ENCODE measurements at places on chromosomes 7 and 10. TPM values are rescaled to one million over a fixed set of nuclear protein-coding genes. Genes with fewer than 3 reads are reported as not detected.

- no peak overlapping the region for H3K4me3 ChIP-seq
- no peaks in the 10 kb centered on the region for H3K36me3 ChIP-seq
- H3K27me3 ChIP-seq, result no peaks in the 10 kb centered on the region
These were observed 784.5 kb upstream of the IGFBP3 start for GRCh38 chr7:46705386-46706255.

DNA sequence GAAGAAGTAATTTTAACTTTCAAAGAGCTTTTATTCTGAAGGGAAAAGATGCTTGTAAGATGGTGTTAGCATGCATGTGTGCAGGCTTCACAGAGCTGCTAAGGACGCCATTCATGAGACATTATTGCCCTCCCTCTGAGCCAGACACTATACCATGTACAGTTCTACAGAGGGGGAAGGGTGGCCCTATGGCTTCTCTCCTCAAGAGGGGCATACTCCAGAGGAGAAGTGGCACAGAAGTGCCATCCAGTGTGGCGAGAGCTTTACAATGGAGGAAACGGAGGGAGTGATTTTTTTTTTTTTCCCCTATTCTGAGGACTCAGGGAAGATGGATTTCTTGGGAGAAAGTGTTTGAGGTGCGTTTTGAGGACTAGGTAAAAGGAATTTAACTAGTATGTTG is 119.5 kb downstream of the BICC1 start:
- DNase-seq, result no peak
- no peaks in the 10 kb centered on the region for H3K36me3 ChIP-seq
- no peaks in the 10 kb centered on the region for H3K27me3 ChIP-seq
- no peak overlapping the region for H3K4me3 ChIP-seq
- no peaks in the 10 kb centered on the region for H3K4me1 ChIP-seq
- H3K27ac ChIP-seq, result no peak overlapping the region

GRCh38 chr7:81457852-81458522 is 311.9 kb downstream of the HGF start:
- DNase-seq, result no peak
- no peaks in the 10 kb centered on the region for H3K36me3 ChIP-seq
- H3K4me1 ChIP-seq, result no peaks in the 10 kb centered on the region
- no peak overlapping the region for H3K4me3 ChIP-seq

GRCh38 chr7:30564243-30564892 is 30.3 kb upstream of the GARS1 start:
- H3K4me1 ChIP-seq, result no peaks in the 10 kb centered on the region
- H3K27me3 ChIP-seq, result no peaks in the 10 kb centered on the region
- H3K36me3 ChIP-seq, result peaks cover 58% of the 10 kb centered on the region
- peak; percentile 67 for DNase-seq

GRCh38 chr10:33381451-33382215 is 47.2 kb upstream of the NRP1 start:
- H3K4me1 ChIP-seq, result no peaks in the 10 kb centered on the region
- H3K4me3 ChIP-seq, result no peak overlapping the region
- DNase-seq, result no peak
- H3K36me3 ChIP-seq, result no peaks in the 10 kb centered on the region

GRCh38 chr10:35639728-35640401 is 2.2 kb downstream of the FZD8 start:
- peaks cover 15% of the 10 kb centered on the region for H3K27me3 ChIP-seq
- H3K4me3 ChIP-seq, result peak overlapping the region; percentile 45
- H3K4me1 ChIP-seq, result peaks cover 31% of the 10 kb centered on the region

GRCh38 chr7:142327628-142328405 is 70.0 kb upstream of the PRSS58 start:
- DNase-seq, result no peak
- H3K27ac ChIP-seq, result no peak overlapping the region

- no peak for DNase-seq
- no peaks in the 10 kb centered on the region for H3K36me3 ChIP-seq
- no peak overlapping the region for H3K27ac ChIP-seq
- no peak overlapping the region for H3K4me3 ChIP-seq
- no peaks in the 10 kb centered on the region for H3K4me1 ChIP-seq
These were observed 2.8 kb downstream of the FAM180A start for GRCh38 chr7:135745703-135746312.

GRCh38 chr7:99767662-99768061 is 16.3 kb downstream of the CYP3A4 start:
- peaks cover 2% of the 10 kb centered on the region for H3K27me3 ChIP-seq
- no peak for DNase-seq
- H3K4me3 ChIP-seq, result no peak overlapping the region

RNF32 gene
- not detected for total RNA-seq

NUPR2 gene
- total RNA-seq, result not detected

MRC1 gene
- total RNA-seq, result 0.08 TPM

SFTPA2 gene
- not detected for total RNA-seq

ZNF212 gene
- total RNA-seq, result 13.2 TPM

CCDC201 gene
- total RNA-seq, result not detected

CYP3A7 gene
- not detected for total RNA-seq
